ENCODE measurements at places on chromosomes 1 and 21.
A peak's percentile ranks its signal among the peaks of the same experiment; 100 is the strongest.

DNA sequence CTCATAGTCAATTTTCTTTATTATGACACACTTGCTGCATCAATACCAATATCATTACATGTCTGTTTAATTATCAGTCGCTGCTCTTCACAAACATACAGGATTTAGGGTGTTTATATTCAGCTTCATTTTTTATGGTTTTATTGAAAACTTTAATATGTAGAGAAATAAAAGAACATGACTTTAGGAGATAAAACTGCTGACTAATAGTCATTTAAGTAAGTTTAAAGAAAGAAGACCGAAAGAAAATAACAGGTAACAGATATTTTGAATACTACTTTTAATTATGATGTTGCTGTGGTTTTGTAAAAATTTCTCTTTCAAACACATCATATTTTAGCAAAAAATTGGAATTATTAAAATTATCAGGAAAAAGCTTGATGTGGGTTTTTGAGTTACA, 685.1 kb upstream of the BRINP3 start:
- no peak for DNase-seq

GRCh38 chr1:21160263-21160796, 16.4 kb downstream of the EIF4G3 start:
- DNase-seq, result no peak

DNA sequence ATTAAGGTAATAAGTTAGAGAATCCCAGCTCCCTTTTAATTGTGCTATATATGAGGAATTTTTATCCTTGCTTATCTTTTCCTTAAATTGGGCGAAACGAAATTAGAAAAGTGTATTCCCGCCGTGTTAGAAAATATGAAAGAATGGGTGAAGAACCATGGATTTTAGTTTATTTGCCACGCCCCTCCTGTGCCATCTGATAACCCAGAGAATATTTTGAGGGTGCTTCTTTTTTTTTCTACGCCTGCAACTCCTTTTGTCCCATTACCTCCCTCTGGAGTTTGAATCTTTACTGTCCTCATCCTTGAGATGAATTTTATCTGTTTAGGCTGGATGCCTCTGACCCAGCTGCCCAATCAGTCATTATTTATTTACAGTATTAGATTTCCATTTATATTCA, 1.6 kb downstream of the TLCD4 start:
- DNase-seq, result no peak

GRCh38 chr21:38080888-38081287, 164.6 kb upstream of the KCNJ6 start:
- DNase-seq, result no peak

DNA sequence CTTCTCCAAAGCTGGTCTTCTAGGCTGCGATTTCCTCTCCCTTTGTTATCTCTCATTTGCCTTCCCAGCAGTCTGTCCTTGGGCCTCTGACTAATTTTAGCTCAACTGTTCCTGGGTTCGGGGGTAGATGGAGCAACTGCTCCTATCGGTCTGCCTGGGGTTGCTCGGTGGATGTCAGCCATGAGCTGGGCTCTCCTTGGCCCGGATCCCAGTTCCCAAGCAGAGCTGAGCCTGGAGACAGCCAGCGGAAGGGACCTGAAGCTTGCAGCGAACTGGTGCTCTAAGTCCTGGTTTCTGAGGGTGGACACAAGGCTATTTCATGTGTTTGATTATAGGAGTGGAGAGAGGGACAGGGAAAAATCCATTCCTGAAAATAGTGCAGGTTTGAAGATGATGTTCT, 423.0 kb downstream of the RPS6KC1 start:
- no peak for DNase-seq

GRCh38 chr1:107599220-107599619, 365.8 kb downstream of the VAV3 start:
- no peak for DNase-seq

- DNase-seq, result no peak
These were observed 7.4 kb downstream of the IFFO2 start for GRCh38 chr1:18948913-18949685.

- no peak for DNase-seq
These were observed 33.6 kb downstream of the SLC35D1 start for GRCh38 chr1:67020304-67020703.

GRCh38 chr1:218728898-218729565, 383.9 kb downstream of the TGFB2 start:
- DNase-seq, result no peak

- DNase-seq, result no peak
These were observed 540 bp upstream of the C1orf198 start for GRCh38 chr1:230868736-230869385.

DNA sequence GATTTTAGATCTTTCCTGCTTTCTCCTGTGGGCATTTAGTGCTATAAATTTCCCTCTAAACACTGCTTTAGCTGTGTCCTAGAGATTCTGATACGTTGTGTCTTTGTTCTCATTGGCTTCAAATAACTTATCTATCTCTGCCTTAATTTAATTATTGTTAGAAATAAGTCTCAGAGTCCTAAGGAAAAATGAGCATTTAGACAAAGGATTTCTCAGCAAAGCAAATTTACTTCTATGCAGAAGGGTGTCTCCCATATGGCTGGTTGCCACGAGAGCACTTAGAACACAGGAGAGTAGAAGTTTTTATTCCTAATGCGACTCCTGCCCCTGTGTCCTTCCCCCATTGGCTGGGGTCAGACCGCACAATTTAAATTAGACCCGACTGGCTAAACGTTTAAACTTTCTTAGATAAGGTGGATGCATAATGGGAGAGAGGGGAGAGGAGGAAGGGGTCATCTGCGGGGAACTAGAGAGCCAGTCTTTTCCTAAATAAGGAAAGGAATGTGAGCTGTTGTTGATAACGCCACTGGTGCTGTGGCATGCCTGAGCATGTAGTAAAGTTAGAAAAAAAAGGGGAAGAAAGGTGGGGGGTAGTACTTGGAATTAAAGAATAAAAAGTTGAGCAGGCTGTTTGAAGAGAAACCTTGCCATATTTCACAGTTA, 170.2 kb downstream of the DYRK1A start:
- no peak for DNase-seq

GRCh38 chr21:44724196-44724595, 12.8 kb upstream of the TSPEAR start:
- no peak for DNase-seq

DNA sequence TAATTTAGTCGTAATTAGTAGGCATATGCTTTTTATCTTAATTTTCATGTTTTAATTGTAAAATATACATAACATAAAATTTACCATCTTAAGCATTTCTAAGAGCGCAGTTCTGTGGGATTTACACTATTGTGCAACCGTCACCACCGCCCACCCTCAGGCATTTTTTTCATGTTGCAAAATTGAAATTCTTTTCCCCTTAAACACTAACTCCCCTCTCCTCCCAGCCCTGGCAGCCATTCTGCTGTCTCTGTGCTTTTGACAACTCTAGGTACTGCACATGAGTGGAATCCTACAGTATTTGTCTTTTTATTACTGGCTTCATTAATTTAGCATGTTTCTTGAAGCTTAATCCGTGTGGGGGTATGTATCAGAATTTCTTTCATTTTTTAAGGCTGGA, 7.8 kb downstream of the PIK3CD start:
- DNase-seq, result peak; percentile 69

- no peak for DNase-seq
These were observed 306.3 kb downstream of the LMX1A start for GRCh38 chr1:165050246-165050645.

DNA sequence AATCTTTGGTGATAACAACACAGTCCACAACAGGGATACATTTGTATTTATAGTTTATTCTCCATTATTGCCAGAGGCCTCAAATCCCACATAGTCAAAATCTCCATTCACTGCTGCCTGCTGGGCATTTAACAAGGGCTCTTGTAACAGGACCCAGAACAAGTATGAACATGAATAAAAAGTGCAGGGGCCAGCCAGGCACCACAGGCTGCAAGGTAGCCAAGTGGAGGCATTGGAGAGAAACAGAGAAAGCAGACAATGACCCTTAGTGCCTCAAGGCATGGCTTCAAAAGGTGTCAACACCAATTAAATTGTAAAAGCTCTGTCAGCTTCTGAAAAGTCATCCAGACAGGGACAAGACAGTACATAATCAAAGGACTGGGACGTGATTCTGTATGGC, 116.8 kb downstream of the ATP6V1G3 start:
- DNase-seq, result no peak

DNA sequence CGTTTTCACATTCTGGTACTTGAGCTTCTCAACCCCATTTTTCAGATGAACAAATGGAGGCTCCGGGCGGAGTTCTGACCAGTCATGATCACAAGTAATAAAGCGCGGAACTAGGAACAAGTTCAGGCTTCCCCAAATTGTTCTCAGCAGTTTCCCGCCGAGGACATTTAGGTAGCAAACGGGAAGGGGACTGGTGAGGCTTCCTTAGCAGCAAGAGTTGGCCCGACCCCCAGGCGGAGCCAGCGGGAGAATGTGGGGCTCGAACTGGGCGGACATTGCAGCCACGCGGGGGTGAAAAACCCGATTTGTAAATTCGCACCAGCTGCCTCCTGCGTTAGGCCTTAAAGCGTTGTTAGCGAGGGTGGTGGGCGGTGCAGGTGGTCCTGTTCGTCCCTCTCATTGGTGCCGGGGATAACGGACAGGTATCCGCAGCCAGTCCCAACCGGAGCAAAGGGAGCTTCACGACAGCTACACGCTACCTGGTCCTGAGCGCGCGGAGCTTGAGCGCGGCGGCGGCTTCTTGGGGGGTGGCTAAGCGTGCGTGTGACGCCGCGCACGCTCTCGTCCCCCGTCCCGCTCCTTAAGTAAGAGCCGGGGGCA, 15.3 kb downstream of the SEMA6C start:
- peak; percentile 52 for DNase-seq

- DNase-seq, result no peak
These were observed 282.2 kb downstream of the RRAGC start for GRCh38 chr1:38577385-38577784.

GRCh38 chr1:119898530-119898929, 2.2 kb upstream of the ADAM30 start:
- DNase-seq, result no peak

DNA sequence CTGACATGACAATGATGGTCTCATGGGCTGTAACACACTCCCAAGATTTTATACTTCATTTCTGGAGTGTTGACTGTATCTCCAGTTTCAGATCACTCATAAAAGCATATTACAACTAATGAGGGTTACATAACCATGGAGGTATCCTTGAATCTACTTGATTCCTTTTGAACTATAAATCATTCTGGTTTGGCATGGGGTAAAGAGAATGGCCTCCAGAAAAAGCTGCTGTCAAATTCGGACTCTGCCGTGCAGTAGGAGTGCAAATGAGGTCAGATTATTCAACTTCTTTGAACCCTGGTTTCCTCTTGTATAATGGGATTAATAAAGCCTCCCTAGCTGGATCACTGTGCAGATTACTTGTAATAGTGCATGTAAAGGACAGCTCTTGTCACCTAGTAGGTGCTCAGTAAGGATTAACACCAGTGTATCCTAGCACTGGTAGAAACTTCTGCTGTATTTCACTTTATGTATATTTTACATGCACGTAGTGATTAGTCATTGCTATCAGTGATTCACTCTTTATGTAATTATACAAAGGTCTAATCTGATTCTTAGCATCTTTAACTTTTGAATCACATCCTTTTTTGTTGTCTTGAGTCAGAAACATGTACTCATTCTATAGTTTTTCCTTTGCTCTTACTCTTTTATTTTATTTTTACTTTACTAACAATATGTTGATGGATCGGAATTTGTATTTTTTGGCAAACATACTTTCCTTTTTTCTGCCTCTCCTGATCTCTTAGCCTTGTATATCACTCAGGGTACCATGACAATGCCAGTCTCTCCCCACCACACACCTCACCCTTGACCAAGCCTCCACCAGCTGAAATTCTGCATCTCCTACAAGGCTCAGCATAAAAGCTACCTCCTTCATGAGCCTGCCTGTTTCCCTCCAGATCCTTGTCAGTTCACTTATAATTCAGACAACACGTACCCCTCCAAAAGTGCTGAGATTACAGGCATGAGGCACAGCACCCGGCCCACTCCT, 3.2 kb downstream of the LRRC8C start:
- DNase-seq, result peak; percentile 36

DNA sequence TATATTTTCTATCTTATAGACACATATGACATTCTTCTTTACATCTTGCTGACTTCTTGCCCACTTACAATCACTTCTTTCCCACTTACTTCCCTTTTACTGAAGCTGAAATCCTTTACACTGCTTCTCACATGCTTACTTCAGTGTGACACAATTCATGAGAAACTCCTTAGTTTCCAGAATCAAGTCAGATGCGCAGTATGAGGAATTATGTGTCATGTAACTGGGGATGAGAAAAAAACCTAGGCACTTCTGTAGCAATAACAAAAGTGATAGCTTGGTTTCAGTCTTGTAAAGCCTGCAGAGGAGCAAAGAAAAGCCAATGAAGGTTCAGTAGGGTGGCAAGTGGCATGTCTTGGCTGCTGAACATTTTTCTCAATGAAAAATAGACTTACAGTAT, 566.2 kb upstream of the RGS18 start:
- DNase-seq, result no peak

DNA sequence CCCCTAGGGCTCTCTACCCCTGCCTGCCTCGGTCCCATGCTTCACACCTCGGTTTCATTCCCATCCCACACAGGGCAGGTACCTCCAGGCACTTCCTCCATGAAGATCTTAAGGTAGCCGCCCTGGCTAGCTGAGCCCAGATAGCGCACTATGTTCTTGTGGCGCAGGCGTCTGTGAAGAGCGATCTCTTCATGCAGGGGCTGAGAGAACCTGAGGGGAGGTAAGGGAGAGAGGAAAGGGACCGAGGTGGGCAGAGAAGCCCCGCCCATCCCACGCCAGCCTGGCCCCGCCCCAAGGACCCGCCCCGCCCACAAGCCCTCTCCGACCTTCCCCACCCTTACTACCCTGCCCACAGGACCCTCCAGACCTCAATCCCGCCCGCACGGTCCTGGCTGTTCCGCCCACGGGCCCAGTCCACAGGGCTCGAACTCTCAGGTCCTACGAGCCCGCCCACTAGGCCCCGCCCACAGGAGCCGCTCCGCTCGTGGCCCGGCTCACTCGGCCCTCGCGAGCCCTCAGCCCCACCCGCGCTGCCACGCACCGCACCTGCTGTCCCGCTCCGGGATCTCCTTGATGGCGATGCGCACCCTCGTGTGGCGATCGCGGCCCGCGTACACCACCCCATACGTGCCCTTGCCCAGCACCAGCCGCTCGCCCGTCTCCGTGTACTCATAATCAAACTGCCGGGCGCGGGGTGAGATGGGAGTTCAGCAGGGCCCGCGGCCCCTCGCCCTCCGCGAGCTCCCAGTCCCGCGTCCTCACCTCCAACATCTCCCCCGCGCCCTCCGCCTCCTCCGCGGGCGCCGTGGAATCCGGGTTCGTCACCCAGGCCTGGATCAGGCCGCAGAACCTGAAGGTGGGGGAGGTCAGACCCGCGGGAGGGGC, 6.4 kb downstream of the MAP3K6 start:
- DNase-seq, result no peak

All from AG04450 (cell line).